GM23248 (cell line): ENCODE measurements at places on chromosomes 12 and 14.
A peak's percentile ranks its signal among the peaks of the same experiment; 100 is the strongest.

DNA sequence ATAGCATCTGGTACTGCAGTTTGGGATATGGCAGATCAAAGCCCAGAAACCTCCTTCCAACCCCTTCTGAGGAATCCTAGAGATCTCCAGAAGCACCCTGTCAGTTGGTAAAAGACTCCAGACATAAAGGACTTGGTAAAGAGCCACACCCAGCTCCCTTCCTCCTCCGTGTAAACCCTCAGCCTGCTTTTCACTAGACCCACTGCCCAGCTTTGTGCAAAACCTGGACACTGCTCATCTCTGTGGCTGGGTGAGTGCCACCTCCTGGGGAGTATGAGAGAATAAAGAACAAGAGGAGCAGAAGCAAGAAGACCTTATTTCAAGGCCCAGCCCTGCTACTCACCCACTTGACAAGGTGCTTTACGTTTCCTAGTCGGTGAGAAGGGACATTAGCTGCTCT is 33.0 kb downstream of the ANO2 start:
- DNase-seq: no peak

- DNase-seq: no peak
Measured at GRCh38 chr12:132259364-132259871, 70.0 kb downstream of the GALNT9 start.

GRCh38 chr12:112539221-112539620 is 120.5 kb downstream of the PTPN11 start:
- no peak for DNase-seq

GRCh38 chr12:53939141-53940108 is 794 bp downstream of the HOXC13 start:
- DNase-seq: peak; percentile 79

- peak; percentile 53 for DNase-seq
Measured at GRCh38 chr14:89418452-89418851, 1.4 kb upstream of the FOXN3 start.

GRCh38 chr14:63713764-63714163 is 14.1 kb downstream of the SGPP1 start:
- DNase-seq: peak; percentile 86

DNA sequence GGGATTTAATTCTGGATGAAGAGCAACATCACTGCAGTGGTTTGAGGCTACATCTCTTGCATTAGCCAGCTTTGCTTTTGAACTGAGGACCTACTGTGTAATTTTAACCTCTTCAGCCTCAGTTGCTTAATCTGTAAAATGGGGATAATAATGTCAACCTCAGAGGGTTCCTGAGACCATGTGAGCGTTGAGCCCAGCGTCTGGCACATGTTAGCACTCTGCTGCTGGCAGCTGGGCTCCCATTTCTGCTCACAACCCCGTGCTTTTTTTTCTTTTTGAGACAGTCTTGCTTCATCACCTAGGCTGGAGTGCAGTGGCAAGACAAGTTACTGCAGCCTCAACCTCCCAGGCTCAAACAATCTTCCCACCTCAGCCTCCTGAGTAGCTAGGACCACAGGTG is 31.6 kb downstream of the TESC start:
- DNase-seq: no peak

GRCh38 chr14:47276931-47277330 is 398.5 kb downstream of the MDGA2 start:
- no peak for DNase-seq

DNA sequence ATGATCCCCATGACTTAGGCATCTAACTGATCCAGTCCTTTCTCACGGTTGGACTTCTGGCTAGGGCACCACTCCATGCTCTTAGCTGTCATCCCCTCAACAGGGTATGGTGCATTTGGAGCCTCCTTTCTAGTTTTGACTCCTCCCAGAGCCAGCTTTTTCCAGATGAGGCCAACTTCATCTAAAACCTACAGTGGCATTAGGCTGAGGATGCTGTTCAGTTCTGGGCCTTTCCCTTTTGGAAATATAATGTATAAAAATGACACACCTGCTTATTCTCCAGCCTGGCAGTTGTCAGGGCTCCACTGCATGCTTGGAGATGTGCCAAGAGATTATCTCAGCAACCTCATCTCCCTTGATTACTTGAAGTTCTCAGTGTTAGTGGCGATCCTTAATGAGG is 239.7 kb downstream of the EMP1 start:
- DNase-seq: no peak

GRCh38 chr12:131830335-131830913 is 2.2 kb downstream of the MMP17 start:
- DNase-seq: peak; percentile 97

DNA sequence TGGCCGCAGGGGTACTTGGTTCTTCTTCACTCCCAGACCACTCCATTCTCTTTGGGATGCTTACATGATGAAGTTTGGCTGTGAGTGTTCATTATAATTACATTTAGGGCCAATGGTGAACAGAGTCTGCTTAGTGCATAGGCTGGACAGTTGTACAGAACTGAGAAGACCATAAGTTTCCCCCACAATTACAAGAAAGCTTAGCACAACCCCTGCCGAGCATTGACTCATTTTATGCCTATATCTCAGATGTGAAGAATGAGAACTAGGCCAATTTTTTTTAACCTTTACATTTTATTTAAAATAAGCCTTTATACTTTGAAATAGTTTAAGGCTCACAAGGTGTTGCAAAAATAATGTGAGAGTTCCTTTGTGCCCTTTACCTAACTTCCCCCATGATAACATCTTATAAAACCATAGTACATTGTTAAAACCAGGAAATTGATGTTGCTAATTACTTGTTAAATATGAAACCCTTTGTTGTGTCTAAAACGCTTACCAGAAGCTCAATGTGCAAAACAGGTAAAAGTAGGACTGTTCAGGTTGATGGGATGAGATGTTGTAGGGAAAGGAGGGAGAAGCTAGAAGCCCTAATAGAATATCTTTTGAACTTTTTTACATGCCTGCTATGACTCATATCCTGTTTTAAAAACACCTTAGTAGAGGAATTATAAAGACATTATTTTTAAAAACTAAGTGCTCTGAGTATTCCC is 47.2 kb downstream of the ALDH1L2 start:
- DNase-seq: no peak

GRCh38 chr14:64303471-64303917 is 9.3 kb upstream of the ESR2 start:
- peak; percentile 62 for DNase-seq

DNA sequence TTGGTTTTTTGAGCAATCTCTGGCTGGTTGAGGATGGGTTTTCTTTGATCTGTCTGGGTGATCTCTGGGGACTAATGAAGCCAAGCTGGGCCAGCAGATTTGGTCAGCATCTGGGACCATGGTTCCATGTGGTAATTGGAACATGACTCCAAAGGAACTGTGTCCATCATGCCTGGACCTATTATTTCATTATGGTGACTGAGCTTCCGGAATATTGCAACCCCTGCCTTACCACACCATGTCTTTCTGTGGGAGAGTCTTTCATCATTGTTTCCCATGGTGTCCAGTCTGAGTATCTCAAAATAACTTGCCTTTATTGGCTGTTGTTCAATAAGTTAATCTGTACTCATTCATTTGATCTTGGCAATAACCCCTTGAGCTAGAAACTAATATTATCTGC is 624.9 kb upstream of the TBX3 start:
- DNase-seq: no peak

- no peak for DNase-seq
Measured at GRCh38 chr14:106129274-106129673, 602.9 kb downstream of the TMEM121 start.

GRCh38 chr14:48582938-48583337 is 907.5 kb upstream of the MDGA2 start:
- no peak for DNase-seq

GRCh38 chr14:78530078-78530477 is 359.9 kb downstream of the NRXN3 start:
- peak; percentile 41 for DNase-seq

DNA sequence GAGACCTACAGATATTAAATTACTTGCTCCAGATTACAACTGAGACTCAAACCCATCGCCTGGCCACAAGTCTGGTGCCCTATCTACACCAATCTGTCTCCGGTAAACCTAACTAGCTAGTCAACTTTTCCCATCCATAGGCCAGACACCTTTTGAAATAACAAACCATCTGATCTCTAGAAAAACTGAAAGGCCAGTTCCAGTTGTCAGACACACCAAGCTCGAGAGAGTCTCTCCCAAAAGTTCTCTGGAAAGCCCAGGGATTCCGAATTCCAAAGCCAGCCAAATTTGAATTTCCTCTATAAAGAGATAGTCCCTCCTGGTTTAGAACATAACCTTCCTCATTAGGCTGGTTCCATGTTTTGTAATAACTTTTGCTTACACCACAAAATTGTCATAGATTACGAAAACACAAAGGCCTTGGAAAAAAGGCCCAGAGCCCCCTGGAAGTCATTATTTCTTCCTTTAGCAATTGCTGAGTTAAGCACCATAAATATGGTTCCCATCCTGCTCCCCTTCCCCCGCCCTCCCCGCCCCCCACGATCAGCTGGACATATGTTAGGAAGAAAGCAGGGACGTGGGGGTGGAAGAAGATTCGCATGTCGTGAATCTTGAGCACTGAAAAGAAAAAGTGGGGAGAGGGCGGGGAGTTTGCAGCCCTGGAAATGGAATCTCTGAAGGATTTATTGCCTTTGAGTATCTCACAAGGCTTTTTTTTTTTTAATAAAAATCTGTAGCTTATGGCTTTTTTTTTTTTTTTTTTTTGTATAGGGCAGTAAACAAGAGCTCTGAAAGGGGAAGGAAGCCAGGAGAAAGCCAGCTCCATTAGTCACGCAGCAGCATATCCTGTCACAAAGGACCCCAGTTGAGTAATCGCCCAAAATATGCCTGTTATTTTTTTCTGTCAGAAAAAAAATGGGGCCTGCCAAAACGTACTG is 110.4 kb downstream of the ZFP36L1 start:
- DNase-seq: peak; percentile 96

DNA sequence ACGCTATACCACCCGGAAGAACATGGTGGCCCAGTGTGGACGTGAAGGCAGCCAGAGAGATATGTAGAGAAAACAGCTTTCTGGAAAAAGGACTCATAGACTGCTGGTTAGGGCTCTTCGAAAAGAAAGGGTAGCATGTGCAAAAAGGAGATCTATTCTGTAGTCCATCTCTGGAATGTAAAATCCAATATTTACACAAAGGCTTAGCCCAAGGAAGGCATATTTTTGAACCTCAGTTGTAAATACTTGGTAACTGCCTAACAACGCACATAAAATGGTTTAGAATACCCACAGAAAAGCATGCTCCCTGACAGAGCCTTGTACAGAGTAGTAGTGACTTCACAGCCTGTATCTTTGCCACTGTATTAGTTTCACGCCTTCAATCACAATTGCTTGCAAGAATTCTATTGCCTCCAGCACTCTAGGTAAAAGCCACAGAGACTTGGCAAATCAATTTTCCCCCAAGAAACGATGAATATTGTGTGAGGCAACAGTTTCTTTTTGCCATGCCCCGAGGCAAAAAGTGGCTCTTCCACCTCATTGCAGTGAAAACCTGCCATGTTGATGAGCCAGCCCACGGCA is 59.2 kb downstream of the TRIM9 start:
- no peak for DNase-seq

- no peak for DNase-seq
Measured at GRCh38 chr12:4859478-4860210, 50.1 kb upstream of the KCNA1 start.

GRCh38 chr14:67595392-67595791 is 4.7 kb downstream of the PIGH start:
- DNase-seq: no peak

DNA sequence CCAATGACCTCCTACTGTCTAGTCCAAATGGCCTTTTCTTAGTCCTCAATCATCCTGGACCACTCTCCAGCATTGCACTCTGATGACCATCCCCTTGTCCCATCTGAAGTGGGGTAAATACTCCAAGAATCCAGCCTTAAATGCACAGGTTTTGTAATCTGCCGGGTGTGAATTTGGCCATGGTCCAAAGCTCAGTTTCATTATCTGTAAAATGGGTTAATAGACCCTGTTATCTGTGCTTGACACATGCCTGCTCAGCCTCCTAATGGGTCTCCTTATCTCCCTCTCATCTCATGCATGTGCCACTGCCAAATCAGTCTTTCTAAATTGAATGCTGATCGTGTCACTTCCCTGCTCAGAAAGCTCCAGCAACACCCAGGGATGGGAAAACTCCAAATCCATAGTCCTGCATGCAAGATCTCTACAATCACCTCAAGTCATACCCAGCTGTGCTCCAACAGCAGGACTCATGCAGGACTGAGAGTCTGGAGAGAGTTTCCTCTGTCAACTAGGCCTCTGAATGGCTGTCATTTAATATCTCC is 22.3 kb downstream of the LGR5 start:
- DNase-seq: no peak

DNA sequence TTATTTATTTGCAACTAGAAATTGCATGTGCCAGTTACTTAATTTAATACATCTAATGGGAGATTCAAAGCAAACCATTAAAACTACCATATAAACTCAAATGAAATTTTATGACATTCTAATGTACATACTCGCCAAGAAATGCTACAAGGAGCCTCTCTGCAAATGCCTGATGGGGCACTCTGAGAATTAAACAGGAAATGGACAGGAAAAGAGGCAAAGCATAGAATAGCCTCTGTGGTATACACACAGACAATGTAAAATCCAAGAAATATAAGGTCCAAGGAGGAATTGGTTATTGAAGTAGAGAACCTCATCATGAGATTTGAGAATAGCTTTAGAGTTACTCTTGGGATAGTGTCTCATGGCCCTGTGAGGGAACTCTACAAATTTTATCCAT is 41.2 kb downstream of the RAB21 start:
- DNase-seq: no peak

DNA sequence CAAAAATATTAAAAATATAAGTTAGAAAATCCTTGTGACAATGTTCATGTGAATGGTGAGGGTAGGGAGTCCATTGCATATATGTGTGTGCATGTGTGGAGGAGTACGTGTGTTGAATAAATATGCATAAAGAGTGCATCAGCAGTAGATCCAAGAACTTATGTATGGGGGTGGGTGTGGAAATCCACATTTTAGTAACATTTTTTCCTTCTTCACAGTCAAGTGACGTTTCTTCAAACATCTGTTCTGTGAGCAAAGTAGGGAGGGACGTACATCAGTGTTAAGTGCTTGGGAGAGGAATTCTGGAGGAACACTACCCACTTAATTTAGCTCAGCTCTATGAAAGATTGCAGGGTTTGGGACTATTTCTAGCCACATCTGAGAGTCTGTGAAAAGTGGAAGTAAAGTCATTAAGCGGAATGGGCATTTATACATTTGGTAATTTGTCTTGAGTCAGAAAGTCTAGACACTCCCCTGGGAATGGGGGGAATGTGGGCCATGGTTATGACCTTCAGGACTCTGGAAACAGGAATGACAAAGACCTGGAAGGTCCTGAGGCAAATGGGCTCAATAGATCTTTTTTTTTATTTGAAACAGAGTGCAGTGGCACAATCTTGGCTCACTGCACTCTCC is 156.4 kb upstream of the PLXNC1 start:
- peak; percentile 20 for DNase-seq

- peak; percentile 49 for DNase-seq
Measured at GRCh38 chr12:68416826-68417225, 84.7 kb upstream of the MDM1 start.

DNA sequence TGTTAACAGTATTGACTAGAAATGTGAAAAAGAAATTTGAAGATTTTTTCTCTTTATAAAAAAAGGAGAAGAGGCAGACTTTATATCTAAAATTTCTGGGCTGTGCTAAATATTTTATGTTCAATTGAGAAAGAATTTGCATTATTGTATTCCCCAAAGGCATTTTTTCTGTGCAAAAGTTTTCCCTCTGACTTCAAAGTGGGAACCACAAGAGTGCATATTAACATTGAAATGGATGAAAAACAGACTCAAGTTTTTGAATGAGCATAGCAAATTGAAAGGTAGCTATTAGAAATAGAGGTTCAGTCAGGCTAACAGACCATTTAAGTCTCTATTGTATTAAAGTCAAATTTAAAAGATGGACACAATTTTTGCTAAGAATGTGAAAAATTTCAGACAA is 95.2 kb downstream of the RASSF9 start:
- DNase-seq: no peak
